Stimulated activated CD8-positive, alpha-beta memory T cell treated with anti-CD3 and anti-CD28 coated beads, Interleukin-2, amount 100 ng/mL, for 1 hour (primary cell): ENCODE measurements at places on chromosomes 2 and 18.

DNA sequence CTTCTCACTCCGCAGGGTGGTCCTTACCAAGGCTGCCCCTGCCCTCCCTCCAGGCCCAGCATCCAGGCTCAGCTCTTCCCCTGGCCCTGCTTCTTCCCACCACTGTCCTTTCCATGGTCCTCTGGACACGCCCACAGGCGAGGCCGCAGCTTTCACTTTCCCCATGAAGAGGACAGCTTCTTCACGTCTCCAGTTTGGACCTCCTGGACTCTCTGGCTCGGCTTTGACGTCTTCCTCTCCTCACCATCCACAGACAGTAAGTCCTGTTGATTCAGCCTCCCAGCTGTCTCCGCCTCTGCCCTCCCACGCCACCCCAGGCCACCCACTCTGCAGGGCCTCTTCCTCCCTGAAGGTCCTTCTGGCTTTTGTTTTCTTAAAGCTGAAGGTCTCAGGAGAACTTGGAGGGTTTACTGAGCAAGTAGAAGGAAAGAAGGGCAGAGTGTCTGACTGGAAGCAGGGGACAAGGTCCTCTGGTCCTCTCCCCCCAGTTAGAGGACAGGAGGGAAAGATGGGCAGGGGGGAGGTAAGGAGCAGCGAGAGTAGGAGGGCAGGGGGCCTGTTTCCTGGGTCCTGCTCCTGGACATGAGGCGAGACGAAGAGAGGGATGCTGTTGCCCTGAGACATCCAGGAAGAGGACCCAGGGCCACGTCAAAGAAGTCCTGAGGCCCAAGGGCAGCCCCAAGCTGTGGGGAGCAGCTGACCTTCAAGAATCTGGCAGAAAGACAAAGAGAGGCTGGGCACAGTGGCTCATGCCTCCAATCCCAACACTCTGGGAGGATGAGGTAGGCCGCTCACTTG is 24.7 kb upstream of the NMUR1 start:
- no peak for DNase-seq

GRCh38 chr2:96815326-96816126 is 542 bp upstream of the CNNM3 start:
- no peak for DNase-seq

GRCh38 chr18:59839931-59840685 is 59.7 kb upstream of the PMAIP1 start:
- no peak for DNase-seq

GRCh38 chr2:229470781-229471180 is 199.7 kb upstream of the PID1 start:
- no peak for DNase-seq

- DNase-seq: no peak
Observed at GRCh38 chr2:88216641-88217040, 46.5 kb downstream of the THNSL2 start.

DNA sequence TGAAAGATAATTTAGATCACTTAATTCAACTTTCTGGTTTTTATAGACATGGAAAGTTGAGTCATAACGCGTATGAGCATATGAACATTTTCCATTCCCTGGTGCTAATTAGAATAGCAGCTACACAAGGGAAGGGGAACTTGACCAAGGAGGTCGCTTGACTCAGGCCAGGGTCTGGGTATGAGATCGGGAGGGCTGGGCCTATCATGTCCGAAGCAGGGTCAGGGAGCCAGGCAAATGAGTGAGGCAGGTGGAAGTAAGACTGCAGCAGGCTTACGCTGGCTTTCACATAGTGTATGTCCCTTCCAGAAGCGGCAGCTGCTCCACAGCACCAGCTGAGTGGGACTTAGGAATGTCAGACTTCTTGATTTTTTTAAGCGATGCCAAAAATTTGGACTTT is 14.7 kb downstream of the RALB start:
- DNase-seq: no peak

DNA sequence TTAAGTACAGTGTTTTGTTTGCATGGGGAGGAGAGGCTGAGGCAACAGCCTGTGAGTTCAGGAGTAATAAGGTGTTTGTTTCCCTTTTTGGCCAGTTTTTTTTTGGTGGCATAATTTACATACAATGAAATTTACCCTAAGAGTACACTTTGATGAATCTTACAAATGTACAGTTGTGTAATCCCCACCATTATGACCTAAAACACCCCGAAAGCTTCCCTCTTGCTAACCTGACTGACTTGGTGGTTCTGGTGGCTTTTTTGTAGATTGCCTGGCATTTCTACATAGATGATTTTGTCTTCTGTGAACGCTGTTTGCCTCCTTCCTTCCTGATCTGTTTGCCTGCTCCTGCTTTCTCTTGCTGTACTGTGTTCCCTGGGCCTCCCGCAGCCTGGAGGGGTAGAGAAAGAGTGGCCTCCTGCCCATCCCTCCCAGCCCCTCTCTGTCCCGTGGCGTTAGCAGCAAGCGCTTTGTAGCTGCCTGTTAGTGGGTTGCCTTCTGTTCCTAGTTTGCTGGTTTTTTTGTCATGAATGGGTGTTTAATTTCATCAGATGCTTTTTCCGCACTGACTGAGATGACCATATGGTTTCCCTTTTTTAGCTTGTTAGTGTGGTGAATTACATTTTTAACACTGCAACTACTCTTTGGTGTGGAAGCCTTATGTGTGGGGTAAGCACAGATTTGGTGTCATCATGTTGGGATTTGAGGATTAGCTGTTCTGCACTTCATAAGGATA is 32.1 kb downstream of the ASAP2 start:
- no peak for DNase-seq

- no peak for DNase-seq
Observed at GRCh38 chr2:163505281-163505680, 230.5 kb downstream of the FIGN start.

GRCh38 chr2:14448340-14448739 is 184.2 kb upstream of the LRATD1 start:
- DNase-seq: no peak

GRCh38 chr2:232588680-232589585 is 38.4 kb downstream of the EIF4E2 start:
- no peak for DNase-seq

GRCh38 chr2:227029426-227030105 is 134.4 kb downstream of the COL4A4 start:
- DNase-seq: no peak

- no peak for DNase-seq
Observed at GRCh38 chr18:63099848-63100629, 219.5 kb downstream of the BCL2 start.

DNA sequence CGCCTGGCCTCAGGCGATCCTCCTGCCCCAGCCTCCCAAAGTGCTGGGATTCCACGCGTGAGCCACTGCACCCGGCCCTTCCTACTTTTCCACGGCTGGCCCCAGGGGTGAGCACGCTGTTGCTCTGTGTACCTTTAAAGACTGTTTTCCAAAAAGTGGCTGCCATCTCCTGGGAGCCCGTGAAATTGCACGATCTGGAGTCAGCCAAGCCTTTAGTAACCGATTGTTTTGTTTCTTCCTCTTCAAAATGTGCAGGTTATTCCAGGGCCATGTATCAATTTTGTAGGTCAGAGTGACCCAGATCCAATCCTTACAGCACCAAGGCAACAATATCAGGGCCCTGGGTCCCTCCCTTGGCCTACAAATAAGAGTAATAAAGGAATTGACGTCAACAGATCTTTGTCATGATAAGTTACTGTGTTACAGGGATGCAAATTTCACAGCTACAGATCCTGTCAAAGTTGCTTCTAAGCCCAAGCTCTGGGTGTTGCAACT is 135.6 kb upstream of the ZNF236 start:
- no peak for DNase-seq

- no peak for DNase-seq
Observed at GRCh38 chr18:48844271-48844670, 106.5 kb downstream of the SMAD7 start.

- DNase-seq: no peak
Observed at GRCh38 chr2:127072970-127073369, 34.0 kb downstream of the BIN1 start.

- DNase-seq: no peak
Observed at GRCh38 chr2:108594132-108594981, 60.1 kb downstream of the LIMS1 start.

GRCh38 chr2:67846370-67847070 is 216.3 kb downstream of the C1D start:
- no peak for DNase-seq

GRCh38 chr2:202018950-202019349 is 14.7 kb upstream of the FZD7 start:
- DNase-seq: no peak

DNA sequence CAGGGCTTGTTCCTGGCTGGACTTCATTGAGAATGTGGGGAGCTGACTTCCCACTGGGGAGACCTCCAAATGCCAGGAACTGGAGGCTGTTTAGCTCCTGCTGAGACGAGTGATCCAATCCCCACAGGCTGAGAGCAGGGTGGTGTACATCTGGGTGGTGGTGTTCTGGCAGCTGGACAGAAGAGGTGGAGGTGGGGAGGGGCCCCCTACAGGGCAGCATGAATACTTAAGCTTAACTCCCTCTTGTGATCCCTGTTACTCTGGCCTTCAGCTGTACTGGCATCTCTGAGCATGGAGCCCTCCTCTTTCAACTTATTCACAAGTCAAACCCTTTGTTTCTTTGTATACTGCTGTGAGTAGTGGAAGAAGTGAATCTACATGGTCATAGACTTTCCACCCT is 167.8 kb upstream of the LYPD1 start:
- no peak for DNase-seq

- DNase-seq: no peak
Observed at GRCh38 chr2:181231151-181231550, 226.0 kb upstream of the ITGA4 start.

GRCh38 chr2:24821433-24821891 is 28.2 kb downstream of the CENPO start:
- no peak for DNase-seq

GRCh38 chr2:240956935-240957655 is 41.3 kb upstream of the SNED1 start:
- DNase-seq: no peak

DNA sequence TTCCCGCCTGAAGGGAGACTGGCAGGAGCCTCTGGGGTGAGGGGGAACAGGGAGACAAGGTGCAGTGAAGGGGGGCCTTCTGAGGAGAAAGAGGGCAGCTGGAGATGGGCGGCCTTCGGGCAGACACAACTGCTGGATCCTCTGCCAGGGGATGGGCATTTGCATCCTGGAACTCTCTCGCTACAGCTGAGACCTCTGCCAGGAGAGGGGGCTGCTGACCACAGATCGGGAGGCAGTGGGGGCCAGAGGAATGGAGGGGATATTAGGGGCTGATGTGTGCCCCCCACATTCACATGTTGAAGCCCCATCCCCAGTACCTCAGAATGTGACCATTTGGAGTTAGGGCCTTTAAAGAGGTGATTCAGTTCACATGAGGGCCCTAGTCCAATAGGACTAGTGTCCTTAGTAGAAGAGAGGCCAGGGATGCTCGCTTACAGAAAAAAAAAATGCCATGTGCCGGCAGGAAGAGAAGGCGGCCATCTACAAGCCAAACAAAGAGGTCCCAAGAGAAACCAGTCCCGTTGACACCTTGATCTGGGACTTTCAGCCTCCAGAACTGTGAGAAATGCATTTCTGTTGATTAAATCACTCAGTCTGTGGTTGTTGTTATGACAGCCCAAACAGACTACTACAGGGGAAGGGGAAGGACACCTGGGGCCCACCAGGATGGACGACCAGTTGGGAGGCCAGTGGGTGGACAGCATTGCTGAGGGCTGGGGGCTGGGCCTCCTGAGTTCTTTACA is 50.0 kb downstream of the TRABD2A start:
- DNase-seq: no peak

DNA sequence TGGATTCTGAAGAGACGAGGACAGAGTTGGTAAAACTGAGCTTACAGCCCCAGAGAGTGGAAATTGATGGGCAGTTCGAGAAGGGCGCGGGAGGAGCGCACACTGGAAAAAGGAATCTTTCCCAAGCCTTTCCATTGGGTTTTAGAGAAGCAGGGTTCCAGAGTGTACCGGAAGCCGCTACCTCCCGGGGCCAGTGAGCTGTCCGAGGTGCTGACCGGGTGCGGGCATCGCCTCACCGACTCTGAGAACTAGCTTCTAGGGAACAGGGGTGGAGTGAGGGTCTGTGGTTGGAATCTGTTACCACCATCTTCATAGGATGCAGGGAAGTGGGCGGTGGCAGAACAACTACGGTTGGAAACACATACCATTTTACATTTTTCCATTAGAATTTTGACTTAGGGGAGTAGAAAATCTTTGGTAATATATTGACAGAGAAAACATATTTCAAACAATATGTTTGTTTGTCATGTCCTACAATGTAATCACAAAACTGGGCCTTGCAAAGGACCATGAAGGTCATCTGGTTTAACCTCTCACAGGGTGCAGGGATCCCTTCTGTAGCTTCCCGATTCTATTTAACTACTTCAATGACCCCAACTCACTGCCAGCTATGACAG is 724 bp downstream of the NMS start:
- DNase-seq: no peak

DNA sequence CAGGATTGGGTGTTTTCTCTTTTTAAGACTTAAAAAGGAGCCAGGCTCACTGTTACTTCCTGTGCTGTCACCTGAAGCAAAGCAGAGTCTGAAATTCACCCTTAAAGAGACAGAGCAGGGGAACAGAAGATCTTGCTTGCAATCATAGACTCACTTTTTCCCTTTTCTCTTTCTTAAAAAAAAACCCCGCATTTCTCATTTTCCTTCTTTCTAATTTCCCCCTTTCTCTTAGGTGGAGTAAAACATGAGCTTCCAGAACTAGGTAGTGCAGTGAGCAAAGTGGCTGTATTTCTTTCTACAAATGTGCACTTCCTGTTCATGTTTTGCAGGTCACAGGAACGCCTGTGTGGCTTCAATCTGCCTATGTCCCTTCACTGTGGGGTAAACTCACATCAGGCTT is 381.2 kb downstream of the LPIN1 start:
- DNase-seq: no peak

GRCh38 chr2:24486636-24487205 is 4.3 kb upstream of the NCOA1 start:
- DNase-seq: no peak

GRCh38 chr2:185510060-185510459 is 228.5 kb upstream of the FSIP2 start:
- DNase-seq: no peak

DNA sequence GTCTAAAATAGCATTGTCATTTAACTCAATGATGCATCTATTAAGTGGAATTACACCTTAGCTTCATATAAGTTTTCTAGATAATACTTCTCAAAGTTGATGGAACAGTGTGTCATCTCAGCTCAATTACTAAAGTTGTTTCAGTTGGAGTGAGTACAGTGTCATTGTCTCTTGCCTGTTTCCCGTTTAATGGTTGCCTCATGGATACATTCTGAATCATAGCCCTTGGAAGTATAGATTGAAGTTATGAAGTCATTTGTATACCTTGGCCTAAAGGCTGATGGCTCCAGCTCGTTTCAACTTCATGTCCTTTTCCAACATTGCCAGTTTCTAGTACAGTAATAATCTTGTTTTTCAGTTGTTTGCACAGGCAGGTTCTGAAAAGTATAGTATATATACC is 130.5 kb upstream of the NOSTRIN start:
- no peak for DNase-seq
